Pancreas (tissue), 10 donors: ENCODE measurements at places on chromosomes 2 and 18.

GRCh38 chr2:117930775-117931174 is 83.1 kb downstream of the CCDC93 start:
- DNase-seq: no peak

- no peak for DNase-seq
Measured at GRCh38 chr18:24031916-24032315, 17.4 kb downstream of the TTC39C start.

DNA sequence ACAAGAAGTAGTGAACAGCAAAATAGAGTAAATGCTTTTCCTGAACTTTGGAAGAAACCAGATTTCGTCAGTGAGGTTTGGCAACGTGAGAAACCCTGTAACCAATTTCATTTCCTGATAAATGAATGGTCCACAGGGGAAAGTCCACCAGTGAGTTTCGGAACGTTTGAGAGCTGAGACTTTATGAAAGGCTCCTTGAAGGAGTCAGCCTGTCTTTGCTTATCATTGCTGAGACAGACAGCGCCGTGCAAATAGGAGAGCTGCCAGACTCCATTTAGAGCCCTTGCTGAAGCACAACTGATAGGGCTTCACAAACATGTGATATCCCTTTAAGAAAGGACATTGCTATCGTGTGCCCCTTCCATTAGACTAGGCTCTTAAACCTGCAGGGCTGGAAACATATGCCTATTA is 121.8 kb upstream of the SMAD7 start:
- no peak for DNase-seq

DNA sequence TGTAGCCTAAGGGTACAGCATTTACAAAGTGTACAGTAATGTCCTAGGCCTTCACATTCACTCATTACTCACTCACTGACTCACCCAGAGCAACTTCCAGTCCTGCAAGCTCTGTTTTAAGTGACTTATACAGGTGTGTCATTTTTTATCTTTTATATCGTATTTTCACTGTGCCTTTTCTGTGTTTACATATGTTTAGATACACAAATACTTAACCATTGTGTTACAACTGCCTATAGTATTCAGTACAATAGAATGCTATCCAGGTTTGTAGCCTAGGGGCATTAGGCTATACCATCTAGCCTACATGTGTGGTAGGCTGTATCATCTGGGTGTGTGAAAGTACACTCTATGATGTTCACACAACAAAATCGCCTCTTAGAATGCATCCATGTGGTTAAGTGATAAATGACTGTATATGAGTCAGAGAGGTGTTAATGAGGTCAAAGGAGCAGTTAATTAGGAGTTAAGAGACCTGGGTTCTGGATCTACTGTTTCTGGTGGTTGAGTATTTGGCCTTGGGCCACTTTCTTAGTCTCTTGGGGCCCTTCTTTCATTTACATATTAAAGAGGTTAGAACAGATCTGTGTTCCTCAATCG is 149.1 kb downstream of the GREB1L start:
- no peak for DNase-seq

DNA sequence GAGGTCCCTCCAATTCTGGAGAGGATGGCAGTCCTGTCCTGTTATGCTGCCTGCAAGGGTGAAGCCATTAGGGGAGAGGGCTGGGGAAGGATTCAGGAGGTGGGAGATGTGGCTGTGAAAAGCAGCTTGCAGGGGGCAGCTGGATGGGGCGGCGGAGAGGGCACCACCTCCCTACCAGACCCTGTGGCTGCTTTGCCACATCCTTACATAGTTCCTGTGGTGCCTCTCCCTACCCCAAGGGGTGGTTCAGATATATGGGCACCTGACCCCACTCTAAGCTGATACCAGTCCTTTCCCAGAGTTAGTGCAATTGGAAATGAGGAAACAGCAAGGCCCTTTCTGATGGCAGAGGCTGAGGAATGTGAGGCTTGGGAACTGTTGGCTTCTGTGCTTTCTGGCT is 6.1 kb upstream of the ACOXL start:
- no peak for DNase-seq

DNA sequence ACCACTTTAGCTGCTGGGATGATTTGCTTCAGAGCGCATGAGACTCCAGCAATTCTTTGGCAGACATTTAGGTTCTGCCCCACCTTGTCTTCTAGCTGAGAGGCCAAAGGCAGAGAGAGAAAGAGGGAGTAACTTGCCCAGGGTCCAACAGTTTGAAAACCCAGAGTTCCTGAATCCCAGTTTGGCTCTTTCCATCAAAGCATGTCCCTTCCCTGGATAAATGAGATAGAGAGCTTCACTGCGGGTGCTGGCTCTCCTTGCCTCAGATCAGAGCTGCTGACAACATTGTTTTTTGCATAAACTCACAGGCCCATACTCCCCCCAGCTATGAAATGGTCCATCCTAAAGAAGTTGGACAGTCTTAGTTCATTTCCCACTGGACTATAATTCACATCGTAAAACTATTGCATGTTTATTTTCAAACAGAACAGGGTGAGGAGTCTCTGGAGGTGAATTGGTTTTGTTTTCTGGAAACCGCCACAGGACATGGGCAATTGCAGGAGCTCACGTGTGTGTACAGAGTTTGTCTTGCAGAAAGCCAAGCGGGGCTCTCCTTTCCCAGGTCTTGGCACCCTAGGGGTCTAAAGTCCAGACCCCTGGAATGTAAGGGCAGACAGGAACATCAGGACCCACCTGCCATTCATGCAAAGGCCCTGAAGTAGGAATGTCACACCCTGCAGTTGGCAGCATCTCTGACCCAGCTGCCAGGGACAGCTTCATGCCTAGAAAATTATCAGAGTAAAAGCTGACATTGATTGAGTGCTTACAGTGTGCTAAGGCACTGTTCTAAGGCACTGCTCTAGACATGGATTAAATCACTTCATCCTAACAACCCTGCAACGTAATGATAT is 25.0 kb upstream of the SLC14A2 start:
- no peak for DNase-seq

- DNase-seq: peak; percentile 38
Measured at GRCh38 chr2:127508631-127509034, 17.7 kb downstream of the IWS1 start.

DNA sequence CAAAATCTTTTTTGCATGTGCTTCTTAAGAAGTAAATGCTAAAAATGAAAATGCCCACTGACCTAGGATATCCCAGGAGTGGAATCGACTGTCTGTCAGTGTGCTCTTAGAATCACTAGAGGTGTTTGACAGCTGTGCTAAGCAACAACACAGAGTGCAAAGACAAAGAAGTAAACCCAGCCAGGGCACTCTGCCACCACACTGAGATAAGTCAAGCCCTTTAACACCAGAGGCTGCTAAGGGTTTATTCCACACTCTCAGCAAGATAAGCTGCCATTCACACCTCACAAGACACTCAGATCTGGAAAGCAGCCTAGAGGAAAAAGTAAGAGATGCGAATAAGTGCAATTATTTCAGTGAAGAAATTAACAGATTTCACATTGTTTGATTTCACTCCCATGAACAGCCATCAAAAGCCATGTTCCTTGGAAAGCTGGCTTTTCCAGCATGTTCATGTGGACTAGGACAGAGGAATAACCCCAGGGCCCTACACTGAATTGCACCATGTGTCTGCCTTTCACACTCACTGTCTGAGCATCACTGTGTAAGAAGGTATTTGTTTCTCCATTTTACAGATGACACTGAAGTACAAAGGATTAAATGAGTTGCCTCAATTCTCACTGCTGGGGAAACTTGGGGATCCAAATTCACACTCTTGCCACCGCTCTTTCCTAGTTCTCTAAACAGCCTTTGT is 6.0 kb upstream of the BMP10 start:
- DNase-seq: no peak

GRCh38 chr2:27212626-27213471 is 781 bp upstream of the SLC5A6 start:
- no peak for DNase-seq

DNA sequence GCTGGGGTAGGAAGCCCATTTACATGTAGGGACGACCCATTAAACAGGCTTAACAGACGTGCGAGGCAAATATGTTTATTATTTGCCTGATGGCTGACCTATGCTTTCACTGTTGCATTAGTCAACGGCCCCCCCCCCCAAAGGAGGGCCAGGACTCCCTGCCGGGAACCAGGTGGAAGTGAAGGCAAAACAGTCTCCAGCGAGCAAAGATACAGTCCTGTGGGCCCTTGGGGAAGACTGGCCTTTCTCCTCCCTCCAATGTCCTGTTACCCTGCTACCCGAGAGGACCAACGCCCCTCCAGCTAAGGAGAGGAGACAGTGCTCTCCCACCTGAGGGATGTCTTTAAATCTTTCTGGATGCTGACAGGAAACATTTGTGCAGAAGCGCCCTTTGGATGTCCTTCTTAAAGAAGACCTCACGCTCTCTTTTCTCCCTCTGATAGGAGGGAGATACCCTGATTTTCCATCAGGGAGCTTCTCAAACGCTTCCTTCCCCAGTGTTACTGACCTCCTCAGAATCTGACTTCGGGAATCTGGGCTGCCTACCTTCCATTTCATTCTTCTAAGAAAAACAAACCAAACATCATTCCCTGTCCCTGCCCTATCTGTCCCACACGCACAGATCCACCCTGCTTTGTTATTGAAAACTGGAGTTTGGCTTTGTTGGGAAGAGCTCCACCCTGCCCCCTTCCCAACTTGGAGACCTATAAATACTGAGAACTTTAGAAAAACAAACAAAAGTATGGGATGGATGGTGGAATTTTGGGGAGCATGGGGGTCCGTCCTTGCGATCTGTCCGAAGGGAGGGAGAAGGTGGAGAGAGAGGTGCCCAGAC is 135.9 kb upstream of the SIX3 start:
- DNase-seq: no peak

DNA sequence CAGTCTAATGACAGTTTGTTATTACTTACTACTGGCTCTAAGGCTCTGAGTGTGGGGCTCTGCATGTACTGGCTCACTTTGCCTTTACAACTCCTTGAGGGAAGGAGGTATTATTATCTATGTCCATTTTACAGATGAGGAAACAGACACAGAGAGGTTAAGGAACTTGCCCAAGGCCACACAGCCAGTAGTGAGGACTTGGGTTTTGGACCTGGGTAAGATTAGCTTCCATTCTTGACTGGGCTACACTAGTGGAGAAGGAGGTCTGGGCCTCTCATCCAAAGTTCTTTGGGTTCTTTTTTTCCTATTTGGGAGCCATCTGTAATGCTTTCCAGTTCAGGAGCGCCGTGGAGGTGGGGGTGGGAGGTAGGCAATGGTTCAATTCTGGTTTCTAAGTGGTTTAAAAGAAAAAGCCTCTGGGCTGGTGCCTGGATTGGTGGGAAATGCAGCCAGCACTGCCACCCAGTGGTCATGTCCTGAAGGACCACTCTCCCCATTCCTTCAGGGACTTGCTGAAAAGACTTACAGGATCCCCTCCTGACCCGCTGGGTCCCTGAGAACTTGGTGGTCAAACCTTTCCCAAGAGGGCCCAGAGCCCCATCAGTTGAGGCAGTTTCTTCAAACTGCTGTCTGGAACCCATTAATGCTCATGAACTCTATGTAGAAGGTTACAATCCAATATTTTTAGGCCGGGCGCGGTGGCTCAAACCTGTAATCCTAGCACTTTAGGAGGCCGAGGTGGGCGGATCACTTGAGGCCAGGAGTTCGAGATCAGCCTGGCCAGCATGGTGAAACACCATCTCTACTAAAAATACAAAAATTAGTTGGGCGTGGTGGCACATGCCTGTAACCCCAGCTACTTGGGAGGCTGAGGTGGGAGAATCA is 38.6 kb upstream of the NOTO start:
- DNase-seq: peak; percentile 77

DNA sequence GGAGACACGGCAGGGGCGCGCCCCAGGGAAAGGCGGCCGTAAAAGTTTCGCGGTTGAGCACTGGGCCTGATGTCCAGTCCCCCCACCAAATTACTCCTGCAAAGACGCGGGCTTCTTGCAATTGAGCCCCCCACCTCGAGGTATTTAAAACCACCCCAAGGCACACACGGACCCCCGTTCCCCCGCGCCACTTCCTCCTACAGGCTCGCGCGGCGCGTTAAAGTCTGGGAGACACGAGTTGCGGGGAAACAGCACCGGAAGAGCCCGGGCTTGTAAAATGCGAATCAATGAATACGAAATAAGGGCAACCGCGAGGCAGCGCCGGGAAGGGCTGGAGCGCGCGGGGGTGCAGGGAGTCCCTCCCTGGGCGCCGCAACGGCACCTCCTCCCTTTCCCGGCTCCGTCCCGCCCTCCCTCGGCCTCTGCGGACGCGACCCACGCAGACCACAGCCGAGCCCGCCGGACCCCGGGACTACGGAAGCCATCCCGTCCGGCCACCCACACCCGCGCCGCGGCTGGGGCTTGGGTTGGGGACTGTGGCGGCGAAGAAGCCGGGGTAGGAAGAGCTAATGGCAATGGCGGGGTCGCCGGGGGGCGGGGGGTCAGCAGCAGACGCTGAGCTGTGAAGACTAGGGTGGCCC is 918 bp upstream of the NETO1 start:
- DNase-seq: no peak

DNA sequence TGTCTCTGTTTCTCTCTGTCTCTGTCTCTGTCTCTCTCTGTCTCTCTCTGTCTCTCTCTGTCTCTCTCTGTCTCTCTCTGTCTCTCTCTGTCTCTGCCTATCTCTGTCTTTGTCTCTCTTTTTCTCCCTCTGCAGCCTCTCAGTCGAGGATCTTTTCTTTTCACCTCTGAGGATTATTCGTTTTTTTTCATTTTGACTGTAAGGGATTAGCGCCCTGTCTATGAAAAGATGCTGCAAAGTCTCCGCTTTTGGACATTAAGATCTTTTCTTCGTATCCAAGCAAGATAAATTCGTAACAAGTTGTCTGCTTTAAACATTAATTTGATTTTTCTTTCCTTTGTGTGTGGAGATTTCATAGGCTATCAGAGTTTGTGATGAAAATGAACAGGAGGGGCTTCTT is 191.2 kb upstream of the TPO start:
- no peak for DNase-seq

GRCh38 chr2:26767129-26767528 is 3.0 kb downstream of the SLC35F6 start:
- DNase-seq: no peak

DNA sequence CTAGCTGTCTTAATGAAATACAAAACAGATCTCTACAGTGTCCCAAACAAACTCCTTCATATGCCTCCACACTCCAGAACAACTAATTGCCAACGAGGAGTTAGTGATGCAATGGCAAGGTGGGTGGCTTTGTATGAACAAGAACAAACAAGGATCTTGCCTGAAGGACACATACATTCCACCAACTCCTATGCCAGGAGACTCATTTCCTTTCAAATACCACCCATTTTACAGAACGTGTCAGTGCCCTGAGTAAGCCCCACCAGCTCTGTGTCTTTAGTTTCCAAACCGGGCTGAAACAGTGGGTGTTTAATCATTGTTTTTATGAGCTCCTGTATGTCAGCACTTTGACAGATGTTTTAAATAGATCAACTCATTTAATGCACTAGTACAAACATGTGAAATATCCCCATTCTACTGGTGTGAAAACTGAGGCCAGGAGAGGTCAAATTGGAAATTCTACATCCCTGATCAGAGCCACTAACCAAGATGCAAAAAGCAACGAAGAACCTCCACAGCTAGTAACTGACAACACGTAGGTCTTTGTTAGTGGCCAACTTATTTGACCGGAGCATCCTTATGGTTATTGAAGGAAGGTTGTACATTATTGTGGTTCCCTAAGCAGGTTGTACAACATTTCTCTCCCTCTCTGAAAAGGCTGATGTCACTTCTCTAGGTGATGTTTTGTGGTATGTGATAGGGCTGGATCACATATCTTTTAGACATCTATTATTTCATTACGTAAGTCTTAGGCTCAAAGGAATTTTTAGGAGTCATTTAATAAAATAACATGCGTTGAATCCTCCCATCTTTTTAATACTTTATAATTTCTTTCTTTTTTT is 534.9 kb upstream of the TNP1 start:
- no peak for DNase-seq

GRCh38 chr18:46814399-46814798 is 57.5 kb upstream of the ST8SIA5 start:
- no peak for DNase-seq
